ENCODE measurements at places on chromosomes 6 and 20.

GRCh38 chr6:30113003-30113759 is at the start of gene TRIM31:
Gene TRIM31 (minus strand): TSS chr6:30113090. CDS start chr6:30112805, 285 bp downstream.
- DNase-seq: no peak

GRCh38 chr6:46998436-46999017 is 43.6 kb downstream of the ADGRF1 start:
- DNase-seq: no peak

GRCh38 chr20:49890471-49891361 is 24.6 kb downstream of the SPATA2 start:
- no peak for DNase-seq

GRCh38 chr6:139446768-139447655 is 72.6 kb upstream of the CITED2 start:
- DNase-seq: no peak

- no peak for DNase-seq
Observed at GRCh38 chr6:148793721-148794120, 46.9 kb downstream of the UST start.

DNA sequence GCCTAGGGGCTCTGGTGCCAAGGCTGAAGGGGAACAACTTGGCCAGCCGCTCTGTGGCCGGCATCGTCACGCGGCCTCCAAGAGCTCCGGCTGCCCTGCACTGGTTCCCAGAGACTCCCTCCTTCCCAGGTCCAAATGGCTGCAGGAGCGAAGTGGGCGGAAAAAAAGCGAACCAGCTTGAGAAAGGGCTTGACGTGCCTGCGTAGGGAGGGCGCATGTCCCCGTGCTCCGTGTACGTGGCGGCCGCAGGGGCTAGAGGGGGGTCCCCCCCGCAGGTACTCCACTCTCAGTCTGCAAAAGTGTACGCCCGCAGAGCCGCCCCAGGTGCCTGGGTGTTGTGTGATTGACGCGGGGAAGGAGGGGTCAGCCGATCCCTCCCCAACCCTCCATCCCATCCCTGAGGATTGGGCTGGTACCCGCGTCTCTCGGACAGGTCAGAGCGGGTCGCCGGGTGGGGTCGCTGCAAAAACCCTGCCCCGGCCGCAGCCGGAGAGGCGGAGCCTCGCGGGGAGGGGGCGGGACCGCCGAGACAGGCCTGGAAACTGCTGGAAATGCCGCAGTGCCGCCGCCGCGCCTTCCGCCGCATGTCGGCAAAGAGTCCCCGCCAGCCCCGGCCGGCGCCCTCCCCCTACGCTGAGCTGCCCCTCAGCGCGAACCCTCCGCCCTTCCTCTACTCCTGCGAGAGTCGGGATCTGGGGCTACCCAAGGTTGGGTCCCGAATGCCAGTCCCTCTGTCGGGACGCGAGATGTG is 814 bp upstream of the HSP90AB1 start:
- peak; percentile 88 for DNase-seq

DNA sequence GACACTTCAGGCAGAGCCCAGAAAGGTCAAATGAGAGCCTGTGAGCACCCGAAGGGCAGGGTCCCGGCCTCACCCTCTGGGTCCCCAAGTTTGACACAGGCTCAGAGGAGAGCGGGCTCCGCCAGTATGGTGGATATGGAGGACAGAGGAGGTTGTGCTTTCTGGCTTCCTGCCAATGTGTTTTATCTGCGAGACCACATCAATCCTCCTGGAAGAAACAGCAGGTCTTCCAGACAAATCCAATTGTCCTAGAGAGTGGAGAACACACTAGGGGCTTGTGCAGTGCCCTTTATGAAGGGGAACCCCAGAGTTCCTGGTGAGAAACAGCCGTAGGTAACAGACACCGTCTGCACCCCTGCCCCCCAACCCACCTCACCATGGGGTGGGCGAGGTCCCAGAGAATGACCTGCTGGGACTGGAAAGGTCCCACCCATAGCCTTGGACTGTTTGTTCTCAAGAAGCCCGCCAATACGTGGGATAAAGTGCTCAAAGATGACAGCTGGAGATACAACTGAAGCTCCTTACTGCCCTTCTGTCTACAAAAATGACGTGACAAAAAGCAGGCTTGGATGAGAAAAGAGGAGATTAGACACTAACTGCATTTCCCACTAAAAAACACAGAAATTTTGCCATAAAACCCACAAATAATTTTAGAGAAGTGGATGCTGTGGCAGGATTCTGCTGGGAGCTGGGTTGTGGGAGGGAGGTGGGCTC is 23.9 kb upstream of the SSTR4 start:
- DNase-seq: no peak

DNA sequence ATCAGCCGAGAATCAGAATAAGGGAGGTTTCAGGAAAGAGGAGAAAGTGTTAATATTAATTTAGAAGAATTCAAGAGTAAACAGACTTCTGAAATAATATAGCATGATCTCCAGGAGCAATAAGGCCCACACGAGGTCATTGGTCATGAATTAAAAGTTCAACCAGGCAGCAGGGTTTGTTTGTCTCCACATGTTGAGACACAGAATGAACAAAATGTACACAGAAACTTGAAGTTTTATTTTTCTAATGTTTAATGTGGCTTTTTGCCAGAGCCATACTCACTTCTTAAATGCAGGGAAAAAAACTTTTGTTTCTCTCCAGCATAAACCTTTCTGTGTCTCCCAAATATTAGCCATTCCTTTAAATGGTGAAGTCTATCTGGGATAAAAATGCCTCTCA is 504.5 kb downstream of the HDGFL1 start:
- DNase-seq: no peak

GRCh38 chr6:33738153-33738552 is 8.6 kb downstream of the IP6K3 start:
- no peak for DNase-seq

- DNase-seq: no peak
Observed at GRCh38 chr6:169558774-169559441, 142.9 kb downstream of the WDR27 start.

DNA sequence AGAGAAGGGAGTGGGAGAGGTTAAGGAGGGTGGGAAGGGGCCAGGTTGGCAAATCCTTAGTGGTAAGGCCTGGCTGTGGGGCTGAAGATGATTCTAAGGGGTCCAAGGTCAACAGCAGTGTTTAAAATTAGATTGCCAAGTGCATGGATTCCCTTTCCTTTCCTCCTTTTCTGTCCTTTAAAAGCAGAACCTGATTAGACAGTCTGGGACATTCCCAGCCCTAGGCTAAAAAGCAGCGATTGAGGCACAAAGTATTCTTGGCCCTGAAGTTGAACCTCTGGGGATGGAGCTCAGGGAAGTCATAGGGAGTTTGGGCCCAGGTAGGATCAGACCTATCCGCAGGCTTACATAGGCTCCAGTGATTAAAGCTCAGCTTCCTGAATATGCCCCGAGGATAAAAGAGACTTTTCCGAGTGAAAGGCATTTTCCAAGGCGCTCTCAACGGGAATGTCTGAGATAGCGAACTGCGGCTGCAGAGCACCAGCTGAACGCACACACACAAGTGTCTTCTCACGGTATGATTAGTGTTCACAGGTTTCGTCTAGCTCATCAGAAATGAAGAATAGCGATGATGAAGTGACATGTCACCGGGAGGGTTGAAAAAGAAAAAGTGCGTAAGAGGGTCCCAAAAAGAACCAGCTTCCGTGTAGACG is 787 bp upstream of the CARMIL1 start:
- no peak for DNase-seq

GRCh38 chr6:45398075-45398813 is 20.5 kb upstream of the SUPT3H start:
- peak; percentile 63 for DNase-seq

DNA sequence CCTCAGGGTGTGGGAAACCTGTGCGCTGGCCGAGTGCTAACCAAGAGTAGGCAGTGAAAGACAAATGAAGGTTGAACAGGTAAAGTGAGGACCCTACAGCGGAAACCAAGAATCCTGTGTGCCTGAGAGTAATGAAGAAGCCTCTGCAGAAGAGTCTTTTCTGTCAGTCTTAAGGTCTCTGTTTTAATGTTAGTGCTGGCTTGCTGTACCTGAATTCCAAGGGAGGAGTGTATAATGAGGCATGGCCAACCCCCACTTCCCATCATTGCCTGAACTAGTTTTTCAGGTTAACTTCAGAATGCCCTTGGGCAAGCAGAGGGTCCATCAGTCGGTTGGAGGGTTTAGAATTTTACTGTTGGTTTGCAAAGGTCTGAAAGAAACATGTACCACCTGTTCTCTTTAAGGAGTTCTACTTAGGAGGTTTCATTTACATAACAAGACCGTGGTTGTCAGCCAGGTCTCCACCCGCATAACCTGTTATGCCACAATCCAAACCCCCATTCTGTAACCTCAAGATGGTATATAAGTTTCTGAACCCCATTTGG is 589 bp upstream of the PDCD2 start:
- DNase-seq: no peak

DNA sequence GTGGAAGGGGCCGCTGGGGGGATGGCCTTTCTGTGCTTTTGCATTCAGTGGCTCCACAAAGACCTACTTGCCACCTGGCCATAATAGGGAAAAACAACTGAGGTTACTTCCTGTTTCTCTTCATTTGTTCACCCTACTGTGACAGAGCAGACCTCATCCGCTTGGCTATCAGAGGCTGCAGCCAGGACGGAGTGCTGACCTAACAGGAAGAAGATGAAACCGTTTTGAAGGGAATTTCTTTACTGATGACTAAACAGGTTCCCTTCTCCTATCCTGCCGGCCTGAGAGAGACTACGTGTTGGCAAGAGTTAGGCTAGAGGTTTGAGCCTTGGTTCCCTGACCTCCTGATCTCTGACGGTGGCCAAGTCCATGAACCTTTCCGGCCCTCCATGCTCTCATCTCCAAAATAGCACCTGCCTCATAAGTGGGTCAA is 21.3 kb downstream of the PRR18 start:
- DNase-seq: peak; percentile 23

DNA sequence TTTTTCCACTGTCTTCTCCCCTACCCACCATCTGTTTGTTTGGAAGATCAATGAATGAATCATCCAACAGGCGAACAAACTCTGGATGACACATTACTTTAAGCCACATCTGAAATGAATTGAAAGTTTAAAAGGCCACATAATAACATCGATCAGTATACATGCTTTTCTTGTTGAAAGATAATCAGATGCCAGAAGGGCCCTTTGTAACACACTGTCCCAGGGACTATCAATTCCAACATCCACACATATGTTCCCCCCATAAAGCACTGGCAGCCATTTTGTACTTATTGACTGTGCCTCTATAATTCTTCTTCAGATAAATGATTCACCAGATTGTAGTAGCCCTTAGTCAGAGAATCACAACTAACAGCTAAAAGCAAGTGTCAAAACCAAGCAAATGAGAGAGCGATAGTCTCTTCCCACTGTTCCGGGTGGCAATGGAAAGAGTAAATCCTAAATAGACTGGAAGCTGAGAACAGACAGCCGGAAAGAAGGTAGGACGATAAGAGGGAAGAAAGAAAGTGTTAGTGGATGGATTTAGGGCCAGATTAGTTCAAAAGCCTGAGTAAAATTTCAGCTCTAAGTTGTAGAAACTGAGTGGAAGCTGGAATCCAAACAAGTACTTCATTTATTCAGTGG is 184.9 kb upstream of the TENT5A start:
- DNase-seq: no peak
